ENCODE measurements at places on chromosomes 3 and 15.

DNA sequence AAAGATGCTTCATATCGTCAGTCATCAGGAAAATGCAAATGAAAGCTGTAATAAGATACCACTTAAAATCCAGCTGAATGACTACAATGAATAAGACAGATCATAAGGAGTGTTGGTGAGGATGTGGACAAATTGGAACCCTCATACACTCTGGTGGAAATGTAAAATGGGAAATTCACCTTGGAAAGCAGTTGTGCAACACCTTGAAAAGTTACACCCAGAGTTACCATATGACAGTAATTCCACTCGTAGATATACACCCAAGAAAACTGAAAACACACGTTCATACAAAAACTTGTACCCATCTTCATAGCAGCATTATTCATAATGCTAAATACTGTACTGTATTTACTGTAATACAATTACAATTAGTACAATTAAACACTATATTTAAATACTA is 2.3 kb downstream of the TTC23 start:
- DNase-seq = no peak

DNA sequence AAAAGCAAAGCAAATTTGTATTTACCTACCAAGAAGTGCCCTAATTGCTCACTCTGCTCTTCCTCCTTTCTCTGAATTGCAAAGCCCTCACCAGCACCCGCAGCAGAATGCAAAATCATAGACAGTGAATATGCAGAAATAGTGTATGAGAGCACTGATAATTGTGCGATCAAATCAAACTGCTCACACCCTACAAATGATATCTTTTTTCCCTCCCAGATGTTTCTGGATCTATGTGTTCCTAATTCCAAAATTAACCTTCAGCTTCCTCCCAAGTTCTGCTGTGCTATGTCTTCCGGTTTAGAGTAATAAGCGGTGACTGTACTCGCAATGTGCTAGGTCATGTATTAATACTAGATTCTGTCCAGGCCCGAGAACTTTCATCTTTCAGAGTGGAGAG is 3.4 kb downstream of the GHSR start:
- DNase-seq = no peak

DNA sequence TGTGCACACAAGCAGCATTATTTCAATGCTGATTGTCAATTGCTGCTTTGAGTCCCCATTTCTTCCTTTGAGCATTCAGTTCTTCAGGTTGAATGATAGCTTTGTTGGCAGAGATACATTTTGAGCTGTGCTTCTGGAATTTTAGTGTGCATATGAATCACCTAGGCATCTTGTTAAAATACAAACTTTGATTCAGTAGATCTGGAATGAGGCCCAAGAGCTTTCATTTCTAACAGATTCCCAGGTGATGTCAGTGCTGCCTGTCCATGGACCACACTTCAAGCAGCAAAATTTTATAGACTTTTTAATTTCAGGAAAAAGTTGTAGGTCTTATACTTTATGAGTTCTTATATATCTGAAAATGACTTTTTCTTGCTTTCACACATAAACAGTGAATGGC is 131.1 kb downstream of the ADAMTSL3 start:
- peak; percentile 33 for DNase-seq

- DNase-seq = peak; percentile 14
These were observed 42.2 kb downstream of the SPSB4 start for GRCh38 chr3:141093397-141093796.

DNA sequence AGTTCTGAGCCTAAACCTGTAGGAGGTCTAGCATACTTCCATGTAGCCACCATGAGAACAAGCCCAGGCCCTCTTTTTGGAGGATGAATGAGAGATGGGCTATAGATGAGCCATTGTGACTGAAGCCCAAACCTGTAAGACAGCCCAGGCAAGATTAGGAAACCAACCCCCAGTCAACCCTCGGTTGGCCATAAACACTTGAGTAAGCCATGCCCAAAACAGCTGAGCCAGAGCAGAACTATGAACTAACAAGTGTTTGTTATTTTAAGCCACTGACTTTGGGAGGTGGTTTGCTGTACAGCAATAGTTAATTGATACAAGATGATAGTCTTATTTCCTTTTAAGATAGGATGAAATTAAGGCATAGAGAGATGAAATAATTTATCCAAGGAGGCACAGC is 12.4 kb upstream of the CPNE4 start:
- DNase-seq = no peak

GRCh38 chr3:104126463-104126862 is 1240.2 kb upstream of the ALCAM start:
- DNase-seq = no peak

GRCh38 chr3:120064641-120065040 is 29.6 kb downstream of the GSK3B start:
- no peak for DNase-seq

DNA sequence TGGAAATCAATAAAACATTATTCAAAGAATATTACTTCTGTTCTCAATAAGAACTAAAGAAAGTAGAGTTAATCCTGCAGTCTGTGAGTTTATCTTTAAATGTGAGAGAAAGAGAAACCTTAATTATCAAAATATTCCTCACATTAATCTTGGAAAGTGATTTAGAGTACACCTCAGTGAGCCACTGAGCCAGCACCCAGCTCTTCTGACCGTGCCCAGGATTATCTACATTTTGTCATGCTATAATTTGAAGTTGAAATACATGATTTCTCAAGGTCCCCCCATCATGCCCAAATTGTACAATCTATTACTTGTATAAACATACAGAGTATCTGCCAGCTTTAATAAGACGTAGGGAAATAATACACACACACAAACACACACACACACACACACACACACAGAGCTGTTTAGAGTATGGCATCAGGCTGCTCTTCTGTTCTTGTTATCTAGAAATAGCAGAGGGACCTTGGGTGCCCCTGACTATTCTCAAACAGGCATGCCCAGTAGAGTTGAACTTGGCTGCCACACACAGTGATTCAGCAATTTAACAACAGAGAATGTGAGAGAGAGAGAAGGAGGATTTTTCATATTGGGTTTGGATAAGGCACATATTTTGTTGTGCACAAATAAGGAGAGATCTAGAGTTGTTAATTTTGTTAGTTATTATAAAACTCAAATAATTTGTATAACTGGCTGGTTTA is 74.4 kb downstream of the P2RY1 start:
- DNase-seq = no peak

DNA sequence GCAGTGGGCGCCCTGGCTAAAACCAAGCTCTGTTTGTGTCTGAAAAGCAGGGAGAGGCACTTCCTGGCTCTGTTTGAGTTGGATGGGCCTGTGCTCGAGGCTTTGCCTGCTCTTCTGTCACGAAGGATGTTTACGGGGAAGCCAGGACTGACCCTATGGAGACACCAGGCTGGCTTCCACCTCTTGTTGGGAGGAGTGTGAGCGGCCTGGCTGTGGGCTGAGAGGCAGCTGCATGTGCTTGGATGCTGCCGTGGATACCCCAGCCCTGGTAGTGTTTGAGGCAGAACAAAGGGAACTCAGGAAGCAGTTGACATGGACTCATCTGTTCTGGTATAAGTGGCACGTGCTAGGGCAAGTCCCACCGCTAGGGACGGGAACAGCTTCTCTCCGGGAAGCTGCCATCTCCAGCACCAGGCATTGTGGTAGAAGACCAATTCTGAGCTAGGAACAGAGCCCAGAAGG is 17.6 kb upstream of the SLC41A3 start:
- DNase-seq = no peak

DNA sequence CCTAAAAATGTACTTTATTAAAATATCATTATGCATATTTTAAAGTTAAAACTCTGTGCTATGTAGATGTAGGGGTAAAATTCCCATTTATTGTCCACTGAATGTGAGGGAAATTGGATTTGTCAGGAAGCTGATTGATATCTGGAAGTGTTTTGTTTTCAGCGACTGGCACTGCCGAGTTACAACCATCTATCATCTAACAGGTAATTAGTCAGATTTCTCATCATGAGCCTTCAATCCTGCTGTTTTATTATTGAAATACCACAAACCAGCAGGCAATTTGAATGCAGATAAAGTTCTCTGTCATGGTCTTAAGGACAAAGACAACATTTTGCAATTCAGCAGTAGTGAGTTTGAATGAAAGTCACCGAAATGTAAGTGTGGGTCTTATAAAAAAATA is 40.5 kb downstream of the ZIC1 start:
- DNase-seq = no peak

GRCh38 chr3:2071531-2071930 is 27.1 kb upstream of the CNTN4 start:
- no peak for DNase-seq

DNA sequence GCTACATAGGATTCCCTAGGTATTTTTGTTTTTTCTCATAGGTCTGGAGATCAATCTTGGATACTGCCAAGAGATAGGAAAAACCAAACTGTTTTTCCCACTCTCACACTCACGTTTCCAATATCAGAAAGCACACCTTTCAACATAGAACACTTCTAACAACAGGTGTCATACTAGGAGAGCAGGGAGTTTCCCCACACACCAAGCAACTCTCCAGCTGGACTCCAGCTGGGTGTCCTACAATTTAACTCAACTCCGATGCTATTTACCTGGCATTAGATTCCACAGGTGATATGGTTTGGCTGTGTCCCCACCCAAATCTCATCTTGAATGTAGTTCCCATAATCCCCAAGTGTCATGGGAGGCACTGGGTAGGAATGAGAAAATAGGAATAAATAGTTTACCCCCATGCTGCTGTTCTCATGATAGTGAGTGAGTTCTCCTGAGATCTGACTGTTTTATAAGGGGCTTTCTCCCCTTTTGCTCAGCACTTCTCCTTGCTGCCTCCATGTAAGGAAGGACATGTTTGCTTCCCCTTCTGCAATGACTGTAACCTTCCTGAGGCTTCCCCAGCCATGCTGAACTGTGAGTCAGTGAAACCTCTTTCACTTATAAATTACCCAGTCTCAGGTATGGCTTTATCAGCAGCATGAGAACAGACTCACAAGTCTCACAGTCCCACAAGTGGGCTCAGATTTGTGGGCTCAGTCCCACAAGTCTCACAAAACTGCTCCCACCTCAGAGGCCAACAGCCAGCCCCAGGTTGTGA is 354.5 kb upstream of the THBS1 start:
- no peak for DNase-seq

DNA sequence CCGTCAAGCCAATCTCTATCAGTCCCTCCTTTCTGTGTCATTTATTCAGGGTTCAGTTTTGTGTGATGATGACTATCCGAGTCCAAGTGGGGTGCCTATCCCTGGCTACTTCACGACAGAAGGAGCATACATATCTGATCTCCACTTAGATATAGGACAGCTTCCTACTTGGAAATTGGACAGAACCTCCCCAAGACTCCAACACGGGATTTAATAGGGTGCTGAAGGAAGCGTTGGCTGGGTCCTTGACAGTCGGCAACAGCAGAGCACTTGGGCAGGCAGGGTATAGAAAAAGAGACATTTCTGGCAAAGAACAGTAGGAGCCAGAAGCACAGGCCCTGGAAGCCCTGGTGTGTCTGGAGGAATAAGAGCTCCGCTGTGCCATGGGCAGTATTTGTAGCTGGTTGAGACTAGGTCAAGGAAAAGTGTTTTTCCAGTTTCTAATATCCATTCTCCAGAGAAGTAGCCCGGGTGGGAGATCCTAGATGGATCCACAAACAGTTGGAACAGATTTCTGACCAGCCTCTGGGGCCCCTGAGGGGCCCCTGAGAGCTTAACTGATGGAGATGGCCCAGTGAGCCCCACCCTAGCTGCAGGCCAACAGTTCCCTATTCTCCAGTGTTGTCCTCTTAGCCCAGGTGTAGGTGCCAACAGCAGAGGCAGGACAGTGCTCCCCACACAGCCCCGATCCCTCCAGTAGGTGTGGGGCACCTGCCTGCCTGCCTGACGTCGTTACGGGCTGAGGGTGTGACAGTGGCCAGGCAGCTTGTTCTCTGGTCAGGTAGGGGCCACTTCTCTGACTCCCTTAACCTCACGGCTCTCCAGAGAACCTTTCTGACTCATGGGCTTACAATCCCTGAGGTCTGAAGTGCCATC is 130.8 kb downstream of the CHCHD6 start:
- peak; percentile 75 for DNase-seq

- peak; percentile 58 for DNase-seq
These were observed 928 bp downstream of the CEP97 start for GRCh38 chr3:101725194-101725889.

DNA sequence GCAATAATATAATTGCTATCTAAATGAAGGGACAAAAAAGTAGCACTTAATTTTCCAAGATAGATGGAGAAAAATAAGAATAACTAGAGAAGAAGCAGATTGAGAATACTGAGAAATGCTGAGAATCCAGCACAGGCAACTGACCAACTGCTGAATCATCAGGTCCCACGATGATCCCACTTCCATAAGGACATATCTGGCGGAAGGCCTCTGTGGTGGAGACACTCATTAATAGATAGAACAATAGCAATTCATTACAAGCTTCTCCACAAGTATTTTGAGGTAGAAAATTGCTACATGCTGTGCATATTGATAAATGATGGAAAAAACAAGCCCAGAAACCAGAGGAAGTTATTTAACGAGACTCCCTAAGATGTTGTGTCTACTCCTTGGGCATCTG is 105.9 kb downstream of the DUT start:
- DNase-seq = peak; percentile 49

DNA sequence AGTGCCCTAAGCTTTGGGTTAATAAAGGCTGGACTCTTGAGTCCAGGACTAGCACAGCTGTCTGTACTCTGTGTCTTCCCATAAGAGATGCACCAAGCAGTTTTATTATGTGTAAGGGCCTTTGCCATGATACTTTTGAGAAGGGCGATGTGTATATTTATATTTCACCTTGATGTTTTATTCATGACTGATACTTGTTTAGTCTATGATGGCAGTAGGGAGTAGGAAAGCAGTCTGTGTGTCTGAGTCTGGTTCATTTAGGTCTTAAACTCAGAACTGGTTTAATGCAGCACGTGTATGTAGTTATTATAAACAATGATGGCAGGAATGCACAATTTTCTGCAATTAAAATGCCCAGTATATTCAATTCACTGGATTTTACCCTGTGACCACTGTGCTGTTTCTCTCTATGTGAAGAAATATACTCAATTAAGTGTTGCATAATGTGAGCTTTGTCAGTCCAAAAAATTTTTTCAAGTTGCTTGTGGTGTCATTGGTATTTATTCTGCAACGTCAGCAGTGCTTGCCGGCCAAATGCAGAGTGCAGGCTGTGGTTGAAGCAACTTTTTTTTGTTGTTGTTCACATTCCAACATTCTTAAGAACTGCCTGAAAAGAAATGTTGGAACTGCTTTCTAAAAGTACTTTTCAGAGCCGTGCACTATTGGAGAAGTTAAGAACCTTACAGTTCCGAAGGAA is 423.7 kb upstream of the SEMA6D start:
- no peak for DNase-seq

- DNase-seq = peak; percentile 82
These were observed 229.2 kb upstream of the LRTM1 start for GRCh38 chr3:55156851-55157650.

- DNase-seq = no peak
These were observed 40.5 kb downstream of the CEP63 start for GRCh38 chr3:134526319-134526718.

Data from ELR (cell line).